Lung microvascular endothelial cell (primary cell): ENCODE measurements at places on chromosomes 12 and 14.

DNA sequence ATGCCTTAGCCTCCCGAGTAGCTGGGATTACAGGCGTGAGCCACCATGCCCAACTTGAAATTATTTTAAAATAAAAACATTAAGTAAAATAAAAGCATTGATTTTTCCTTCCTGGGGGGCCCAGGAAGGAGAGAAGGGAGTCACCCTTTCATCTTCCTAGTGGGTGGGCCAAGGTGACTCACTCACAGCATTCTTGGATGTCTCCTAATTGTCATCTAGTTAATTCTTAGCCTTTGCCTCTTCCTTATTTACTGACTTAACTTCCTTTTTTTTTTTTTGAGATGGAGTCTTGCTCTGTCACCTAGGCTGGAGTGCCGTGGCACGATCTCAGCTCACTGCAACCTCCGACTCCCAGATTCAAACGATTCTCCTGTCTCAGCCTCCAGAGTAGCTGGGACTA lies 29.2 kb downstream of the TMEM120B start:
- no peak for DNase-seq

GRCh38 chr12:113719911-113720591 lies 246.1 kb downstream of the RBM19 start:
- no peak for DNase-seq

GRCh38 chr12:48350249-48351021 lies at the start of gene ZNF641:
ZNF641 (minus strand) TSS chr12:48350919; CDS start chr12:48348090, 2,829 bp downstream.
- DNase-seq: peak; percentile 31

DNA sequence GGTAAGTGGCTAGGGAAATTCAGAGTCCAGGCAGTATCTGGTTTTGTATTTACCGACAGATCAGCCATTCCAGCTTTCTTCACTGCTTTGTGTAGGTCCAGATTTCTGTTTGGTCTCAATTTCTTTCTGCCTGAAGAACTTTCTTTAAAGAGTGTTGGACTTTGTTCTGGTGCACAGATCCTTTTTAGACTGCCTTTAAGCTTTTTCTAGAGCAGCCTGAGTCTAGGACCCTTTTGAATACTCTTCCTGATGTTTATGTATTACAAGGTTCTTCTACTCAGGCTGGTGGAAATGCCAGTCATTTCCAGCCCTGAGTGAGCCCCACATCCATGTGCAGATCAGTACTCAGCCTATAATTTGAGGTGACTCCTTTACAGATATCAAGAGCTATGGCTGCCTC lies 54.7 kb downstream of the DAAM1 start:
- DNase-seq: no peak

DNA sequence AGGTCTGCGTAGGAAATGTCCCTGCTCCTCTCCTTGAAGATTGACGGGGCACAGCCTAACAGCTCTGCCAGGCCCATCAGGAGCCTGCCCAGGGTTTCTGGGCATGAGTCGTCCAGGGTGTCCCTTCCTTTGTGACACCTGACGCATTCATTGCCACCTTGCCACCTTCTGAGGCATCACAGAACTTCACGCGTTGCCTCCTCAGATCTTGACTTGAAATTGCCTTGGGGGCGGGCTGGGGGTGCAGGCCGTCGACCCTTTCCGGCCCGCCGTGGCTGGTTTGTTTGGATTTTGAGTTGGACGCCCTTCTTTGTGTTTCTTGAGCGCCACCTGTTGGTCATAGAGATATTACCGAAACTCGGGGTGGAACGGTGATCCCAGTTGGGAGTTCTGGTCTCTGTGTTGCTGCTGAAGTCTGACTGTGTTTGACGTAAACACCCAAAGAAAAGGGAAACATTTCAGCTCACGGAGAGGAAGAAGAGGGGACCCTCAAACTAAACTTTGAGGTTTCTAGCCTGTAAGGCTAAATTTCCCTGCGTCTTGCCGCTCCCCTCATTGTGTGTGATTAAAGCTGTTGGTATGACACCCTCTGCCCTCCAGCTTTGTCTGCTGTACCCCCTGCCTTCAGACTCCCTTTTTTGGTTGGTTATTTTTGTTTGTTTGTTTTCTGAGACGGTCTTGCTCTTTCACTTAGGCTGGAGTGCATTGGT lies 44.6 kb downstream of the MLXIP start:
- peak; percentile 70 for DNase-seq

DNA sequence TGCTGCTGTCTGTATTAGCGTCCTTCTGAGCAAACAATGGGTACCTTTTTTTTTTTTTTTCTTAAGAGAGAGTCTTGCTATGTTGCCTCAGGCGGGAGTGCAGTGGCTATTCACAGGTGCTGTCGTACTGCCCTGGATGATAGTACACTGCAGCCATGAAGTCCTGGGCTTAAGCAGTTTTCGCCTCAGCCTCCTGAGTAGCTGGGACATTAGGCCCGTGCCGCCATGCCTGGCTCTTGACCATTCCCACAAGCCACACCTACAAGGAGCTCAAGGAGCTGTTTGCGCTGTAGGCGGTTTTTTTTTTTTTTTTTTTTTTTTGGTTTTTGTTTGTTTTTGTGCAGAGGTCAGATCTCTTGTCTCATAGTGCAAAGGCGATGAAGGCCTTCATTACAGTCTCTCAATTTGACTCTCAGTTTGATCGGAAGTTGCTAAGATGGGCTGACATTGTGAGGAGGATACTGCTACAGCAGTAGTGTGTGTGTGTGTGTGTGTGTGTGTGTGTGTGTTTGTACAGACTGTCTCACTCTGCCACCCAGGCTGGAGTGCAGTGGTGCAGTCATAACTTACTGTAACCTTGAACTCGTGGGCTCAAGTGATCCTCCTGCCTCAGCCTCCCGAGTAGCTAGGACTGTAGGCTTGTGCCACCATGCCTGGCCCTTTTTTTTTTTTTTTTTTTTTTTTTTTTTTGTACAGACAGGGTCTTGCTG lies 34.2 kb downstream of the TRAF3 start:
- no peak for DNase-seq

- no peak for DNase-seq
Measured at GRCh38 chr12:24200010-24200409, 250.5 kb upstream of the SOX5 start.

DNA sequence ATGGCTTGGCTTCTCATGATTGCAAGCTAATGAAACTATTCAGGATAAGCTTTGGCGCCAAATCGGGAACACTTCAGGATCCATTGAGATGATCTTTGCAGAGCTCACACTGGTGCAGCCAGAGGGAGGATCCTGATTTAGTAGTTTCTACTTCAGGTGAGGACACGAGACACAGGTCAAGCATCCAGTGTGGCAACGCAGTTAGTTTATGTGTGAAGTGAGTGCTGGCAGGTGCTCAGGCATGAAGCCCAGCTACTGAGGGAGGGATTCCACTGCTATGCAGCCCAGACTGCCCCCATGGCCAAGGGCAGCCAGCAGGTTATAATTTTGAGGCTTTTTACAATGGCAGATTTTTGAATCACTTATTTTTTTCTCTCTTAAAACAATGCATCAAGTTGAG lies 113.5 kb upstream of the PCED1B start:
- no peak for DNase-seq

- DNase-seq: no peak
Measured at GRCh38 chr14:39459795-39460478, 27.7 kb upstream of the FBXO33 start.

GRCh38 chr12:85076688-85077430 lies 40.7 kb downstream of the LRRIQ1 start:
- DNase-seq: peak; percentile 61

GRCh38 chr14:80364274-80364673 lies 153.0 kb upstream of the DIO2 start:
- peak; percentile 27 for DNase-seq
